Sciatic nerve (tissue), 2 donors: ENCODE measurements at places on chromosomes 2 and 18. TPM values are rescaled to one million over a fixed set of nuclear protein-coding genes. Genes with fewer than 3 reads are reported as not detected.

DNA sequence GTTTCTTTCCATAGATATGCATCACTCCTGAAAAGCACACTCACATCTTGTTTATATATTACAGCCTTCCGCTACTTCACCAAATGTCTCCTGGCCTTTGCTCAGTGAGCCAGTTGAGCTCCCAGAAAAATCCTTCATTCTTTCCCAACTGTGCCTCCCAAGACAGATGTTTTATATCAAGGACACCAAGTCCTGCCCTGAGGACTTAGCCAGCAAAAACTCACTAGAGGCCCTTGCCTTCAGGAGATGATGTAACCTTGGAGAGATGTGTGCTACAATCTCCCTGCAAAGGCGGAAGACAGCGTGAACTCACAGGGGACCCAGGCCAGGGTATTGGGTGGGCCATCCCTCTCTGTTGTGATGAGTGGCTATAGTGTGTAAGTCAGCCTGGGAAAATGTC, 86.1 kb upstream of the CTAGE1 start:
- no peak for DNase-seq

DNA sequence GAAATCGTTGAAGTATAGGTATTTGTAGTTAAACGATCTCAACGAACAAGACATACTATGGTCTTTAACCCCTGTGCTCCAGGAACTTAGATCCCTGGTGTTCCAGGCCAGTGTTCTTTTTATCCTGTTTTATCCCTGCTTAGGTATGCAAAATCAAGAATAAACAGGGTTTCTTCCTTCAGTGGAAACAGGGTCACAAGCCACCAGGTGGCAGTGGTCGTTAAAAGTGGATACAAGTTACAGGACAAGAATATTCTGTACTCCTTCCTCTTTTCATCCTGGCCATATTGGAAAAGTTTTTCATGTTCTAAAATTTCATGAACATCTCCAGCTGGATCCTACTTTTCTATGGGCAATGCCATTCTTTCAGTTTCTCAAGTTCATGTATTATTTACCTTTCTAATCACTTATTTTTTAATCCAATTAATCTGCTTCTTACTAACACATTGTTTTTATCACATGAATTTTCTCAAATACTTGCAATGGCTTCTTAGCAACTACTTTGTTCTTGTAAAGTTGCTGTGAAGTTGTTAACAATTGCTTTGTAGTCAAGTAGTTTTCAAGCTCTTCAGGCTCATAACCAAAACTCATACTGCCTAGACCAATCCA, 16.4 kb upstream of the HNMT start:
- DNase-seq: peak; percentile 81

GRCh38 chr2:31255911-31256571, 22.1 kb downstream of the EHD3 start:
- DNase-seq: no peak

MPV17 gene
- 53.5 TPM for total RNA-seq
